ENCODE measurements at places on chromosomes 2 and 18. TPM values are rescaled to one million over a fixed set of nuclear protein-coding genes. Genes with fewer than 3 reads are reported as not detected.

DNA sequence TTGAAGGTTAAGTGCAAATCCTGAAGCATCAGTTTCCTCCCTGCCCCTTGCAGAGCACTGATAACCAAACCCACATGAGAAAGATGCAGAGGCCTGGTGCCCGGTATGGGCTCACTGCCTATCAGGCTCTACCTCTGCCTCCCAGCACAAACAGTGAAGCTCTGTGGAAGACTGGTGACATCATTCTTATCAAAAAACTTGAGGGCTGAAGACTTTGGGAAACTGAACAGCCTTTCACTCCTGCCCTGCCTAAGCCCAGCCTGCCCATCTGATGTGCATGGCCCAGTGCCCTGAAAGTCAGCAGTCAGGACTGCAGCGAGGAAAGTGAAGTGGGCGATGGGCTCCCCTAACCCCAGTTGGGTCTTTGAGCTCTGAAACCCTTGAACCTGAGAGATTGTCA, 174.8 kb upstream of the ARL4C start:
- no peak overlapping the region for H3K27ac ChIP-seq
- no peak for DNase-seq
- H3K36me3 ChIP-seq = no peaks in the 10 kb centered on the region
- no peaks in the 10 kb centered on the region for H3K27me3 ChIP-seq
- no peak overlapping the region for H3K4me3 ChIP-seq

- DNase-seq = no peak
- no peak overlapping the region for H3K4me3 ChIP-seq
- no peaks in the 10 kb centered on the region for H3K27me3 ChIP-seq
- H3K36me3 ChIP-seq = no peaks in the 10 kb centered on the region
Observed at GRCh38 chr2:151837926-151838325, 9.7 kb upstream of the ARL5A start.

DNA sequence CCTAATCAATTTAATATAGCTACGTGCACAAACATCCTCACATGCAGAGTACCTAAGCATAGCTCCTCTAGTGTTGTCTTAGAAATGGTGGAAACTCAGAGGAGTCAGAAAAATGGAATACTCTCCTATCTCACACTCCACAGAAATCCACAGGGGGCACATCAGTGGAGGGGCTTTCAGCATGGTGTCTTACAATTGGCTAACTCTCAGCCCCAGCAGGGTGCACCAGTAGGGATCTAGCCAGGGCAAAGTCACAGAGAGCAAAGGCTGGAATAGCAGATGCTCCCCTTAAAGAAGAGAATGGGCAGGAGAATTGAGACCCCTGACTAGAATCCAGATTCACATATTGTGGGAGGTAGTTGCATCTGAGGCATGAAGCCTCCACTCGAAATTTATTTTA, 135.7 kb downstream of the MAIP1 start:
- H3K27ac ChIP-seq = no peak overlapping the region
- H3K4me3 ChIP-seq = no peak overlapping the region
- no peaks in the 10 kb centered on the region for H3K27me3 ChIP-seq
- DNase-seq = no peak
- no peaks in the 10 kb centered on the region for H3K36me3 ChIP-seq

GRCh38 chr18:65817178-65817577, 66.4 kb downstream of the CDH7 start:
- H3K4me1 ChIP-seq = no peaks in the 10 kb centered on the region
- H3K36me3 ChIP-seq = no peaks in the 10 kb centered on the region
- H3K4me3 ChIP-seq = no peak overlapping the region
- no peak overlapping the region for H3K27ac ChIP-seq
- H3K27me3 ChIP-seq = no peaks in the 10 kb centered on the region
- no peak for DNase-seq

- no peaks in the 10 kb centered on the region for H3K4me1 ChIP-seq
- no peaks in the 10 kb centered on the region for H3K27me3 ChIP-seq
- no peak overlapping the region for H3K27ac ChIP-seq
- no peak for DNase-seq
- H3K4me3 ChIP-seq = no peak overlapping the region
Observed at GRCh38 chr2:201064797-201065329, 6.6 kb downstream of the HYCC2 start.

GRCh38 chr2:3536682-3537632, 17.6 kb upstream of the ADI1 start:
- peak overlapping the region; percentile 95 for H3K27ac ChIP-seq
- H3K27me3 ChIP-seq = no peaks in the 10 kb centered on the region
- peak overlapping the region; percentile 43 for H3K4me3 ChIP-seq

DNA sequence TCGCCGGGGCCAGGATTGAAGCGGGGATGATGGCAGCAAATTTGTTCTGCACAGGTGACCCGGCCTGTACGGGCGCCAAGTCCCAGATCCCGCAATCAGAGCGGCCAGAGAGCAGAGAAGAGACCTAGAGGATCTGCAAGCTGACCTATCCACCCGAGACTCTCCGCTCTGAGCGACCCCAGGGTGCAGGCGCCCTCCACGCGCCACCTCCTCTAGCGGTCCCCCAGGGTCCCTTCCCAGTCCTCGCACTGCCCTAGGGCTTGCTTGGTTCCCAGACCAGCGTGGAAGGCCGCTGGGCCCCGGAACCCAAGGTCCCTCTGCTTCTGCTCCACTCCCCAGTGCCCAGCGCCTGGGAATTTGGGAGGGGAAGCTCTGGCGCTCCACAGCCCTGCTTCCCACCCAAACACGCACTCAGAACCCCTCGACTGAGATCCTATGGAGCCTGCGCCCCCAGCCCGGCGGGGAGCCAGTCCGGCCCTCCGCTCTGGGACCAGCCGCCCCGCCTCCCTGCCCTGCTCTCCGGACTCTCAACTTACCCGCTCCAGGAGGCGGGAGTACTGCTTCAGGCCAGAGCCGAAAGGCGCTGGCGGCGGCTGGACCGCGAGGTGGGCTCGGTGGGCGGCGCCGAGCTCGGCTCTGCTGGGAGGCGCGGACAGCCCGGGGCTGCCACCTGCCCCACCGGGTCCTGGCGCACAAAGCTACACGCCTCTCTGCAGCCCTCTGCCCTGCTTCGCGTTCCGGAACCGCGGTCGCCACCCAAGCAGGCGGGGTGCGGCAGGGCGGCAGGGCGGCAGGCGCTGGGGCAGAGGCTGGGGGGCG, 3.0 kb upstream of the SIX3 start:
- no peaks in the 10 kb centered on the region for H3K4me1 ChIP-seq
- no peaks in the 10 kb centered on the region for H3K36me3 ChIP-seq
- DNase-seq = no peak
- H3K27ac ChIP-seq = no peak overlapping the region

DNA sequence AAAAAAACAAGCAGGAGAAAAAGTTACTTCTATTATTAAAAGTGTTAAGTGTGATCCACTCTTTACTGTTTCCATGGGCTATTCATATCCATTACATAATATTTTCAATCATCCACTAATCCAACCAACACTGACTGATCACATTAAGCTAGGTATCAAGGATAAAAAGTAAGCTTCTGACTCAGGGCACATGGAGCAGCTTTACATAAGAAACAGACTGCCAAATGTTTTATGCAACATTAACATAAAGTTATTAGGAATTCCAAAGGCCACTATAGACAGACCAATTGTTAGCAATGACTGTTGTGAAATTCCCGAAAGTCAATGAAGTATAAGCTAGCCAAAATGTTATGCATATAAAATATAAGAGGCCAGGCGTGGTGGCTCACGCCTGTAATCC, 277.6 kb downstream of the ZEB2 start:
- no peak overlapping the region for H3K4me3 ChIP-seq
- no peaks in the 10 kb centered on the region for H3K27me3 ChIP-seq
- no peaks in the 10 kb centered on the region for H3K4me1 ChIP-seq
- no peaks in the 10 kb centered on the region for H3K36me3 ChIP-seq
- DNase-seq = no peak
- H3K27ac ChIP-seq = no peak overlapping the region

GRCh38 chr2:110816404-110817365, 84.3 kb downstream of the ACOXL start:
- no peaks in the 10 kb centered on the region for H3K36me3 ChIP-seq
- no peaks in the 10 kb centered on the region for H3K4me1 ChIP-seq
- no peak overlapping the region for H3K4me3 ChIP-seq
- no peaks in the 10 kb centered on the region for H3K27me3 ChIP-seq
- no peak for DNase-seq

The NFATC1 gene
- 17.6 TPM for total RNA-seq

The FKBP7 gene
- 30.2 TPM for total RNA-seq

The AKAIN1 gene
- not detected for total RNA-seq

The CMPK2 gene
- 2.9 TPM for total RNA-seq

All from uterus (tissue), 4 donors.